Right lung (tissue), 10 donors: ENCODE measurements at places on chromosomes 13 and 19. TPM values are rescaled to one million over a fixed set of nuclear protein-coding genes. Genes with fewer than 3 reads are reported as not detected.

Gene MBD3L2
- polyA plus RNA-seq = not detected

- no peak for DNase-seq
Observed at GRCh38 chr13:76556627-76557026, 329.6 kb downstream of the KCTD12 start.

DNA sequence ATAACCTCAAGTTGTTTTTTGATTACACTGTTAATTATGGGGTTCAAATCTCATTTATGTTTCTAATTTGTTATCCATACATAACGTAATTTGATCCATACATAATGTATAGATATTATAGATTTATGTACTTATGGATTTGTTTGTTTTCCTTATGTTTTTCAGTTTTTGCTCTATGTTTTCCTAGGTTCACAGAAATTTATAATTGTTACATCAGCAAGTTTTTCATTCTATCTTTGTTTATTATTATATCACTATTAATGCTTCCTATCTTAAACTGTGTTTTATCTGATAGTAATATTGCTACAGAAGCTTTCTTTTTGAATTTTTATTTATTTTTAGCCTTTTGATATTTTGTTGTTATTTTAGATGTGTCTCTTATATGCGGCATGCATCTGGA, 194.3 kb upstream of the SOX21 start:
- DNase-seq = no peak

DNA sequence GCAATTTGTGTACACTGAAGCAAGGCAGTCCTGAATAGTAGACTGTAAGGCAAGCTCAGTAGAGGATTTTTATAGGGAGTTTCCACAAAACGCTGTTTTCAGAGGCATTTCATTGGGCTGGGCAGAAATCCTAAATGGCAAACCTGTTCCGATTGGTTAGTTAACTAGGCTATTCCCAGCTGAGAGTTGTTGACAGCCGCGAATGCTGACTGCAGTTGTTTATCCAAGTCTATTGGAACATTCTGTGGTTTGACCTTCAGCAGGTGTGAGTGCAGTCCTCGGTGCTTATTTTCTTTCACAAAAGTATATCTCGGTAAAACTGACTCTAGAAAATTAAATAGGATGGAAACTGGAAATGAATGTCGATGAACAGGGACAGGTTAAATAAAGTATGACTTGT, 45.4 kb downstream of the TPT1 start:
- DNase-seq = no peak

Gene DIAPH3
- 15.3 TPM for polyA plus RNA-seq

DNA sequence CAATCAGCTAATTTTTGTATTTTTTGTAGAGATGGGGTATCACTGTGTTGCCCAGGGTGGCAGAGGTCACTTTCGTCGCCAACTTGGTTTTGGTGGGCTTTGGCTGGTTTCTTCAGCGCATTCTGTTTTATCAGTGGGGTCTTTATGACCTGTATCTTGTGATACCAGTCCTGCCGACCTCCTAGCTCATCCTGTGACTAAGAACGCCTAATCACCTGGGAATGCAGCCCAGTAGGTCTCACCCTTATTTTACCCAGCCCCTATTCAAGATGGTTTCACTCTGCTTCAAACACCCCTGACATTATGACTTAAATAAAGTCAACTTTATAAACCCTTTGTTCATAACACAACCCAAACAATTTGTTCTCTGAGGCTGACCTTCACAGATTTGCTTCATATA, 3.0 kb upstream of the ZNF878 start:
- DNase-seq = no peak

Gene RPS28
- polyA plus RNA-seq = 563 TPM

Gene DPY19L3
- polyA plus RNA-seq = 49.8 TPM

Gene PRODH2
- not detected for polyA plus RNA-seq

Gene GZMM
- polyA plus RNA-seq = 0.60 TPM

DNA sequence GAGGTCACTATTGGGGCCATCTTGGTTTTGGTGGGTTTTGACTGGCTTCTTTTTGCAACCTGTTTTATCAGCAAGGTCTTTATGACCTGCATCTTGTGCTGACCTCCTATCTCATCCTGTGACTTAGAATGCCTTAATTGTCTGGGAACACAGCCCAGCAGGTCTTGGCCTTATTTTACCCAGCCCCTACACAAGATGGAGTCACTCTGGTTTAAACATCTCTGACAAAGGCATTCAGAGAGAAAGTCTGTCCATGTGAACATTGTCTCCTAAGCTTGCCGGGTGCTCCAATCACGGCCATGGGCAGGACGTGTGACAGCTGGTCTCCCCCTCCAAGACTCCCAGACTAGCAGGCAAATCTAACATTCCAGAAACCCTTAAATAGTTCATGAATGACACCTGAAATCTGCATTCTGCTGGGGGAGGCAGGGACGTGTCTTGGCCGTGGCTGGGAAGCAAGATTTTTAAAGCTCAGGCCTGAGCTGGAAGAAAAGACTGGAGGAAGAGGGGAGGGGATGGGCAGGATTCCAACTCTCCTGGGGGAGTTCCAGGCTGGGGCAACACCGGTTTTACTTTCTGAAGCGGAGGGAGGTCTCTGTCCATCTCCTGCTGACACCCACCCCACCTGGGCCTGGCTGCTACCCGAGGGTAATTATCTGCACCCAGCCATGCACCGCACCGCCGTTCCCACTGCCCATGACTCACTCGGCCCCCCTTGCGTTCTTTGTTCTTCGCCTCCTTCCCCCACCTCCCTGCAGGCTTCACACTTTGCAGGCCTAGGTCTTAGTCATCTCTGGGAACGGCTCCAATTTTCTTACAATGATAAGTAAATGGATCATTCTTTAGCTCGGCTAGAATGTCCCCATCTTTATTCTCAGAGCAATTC, 11.6 kb upstream of the OR1M1 start:
- DNase-seq = peak; percentile 42

Gene NR2F6
- 24.6 TPM for polyA plus RNA-seq

GRCh38 chr19:34325981-34326787, 38.8 kb upstream of the GPI start:
- no peak for DNase-seq

Gene REX1BD
- polyA plus RNA-seq = 52.2 TPM

DNA sequence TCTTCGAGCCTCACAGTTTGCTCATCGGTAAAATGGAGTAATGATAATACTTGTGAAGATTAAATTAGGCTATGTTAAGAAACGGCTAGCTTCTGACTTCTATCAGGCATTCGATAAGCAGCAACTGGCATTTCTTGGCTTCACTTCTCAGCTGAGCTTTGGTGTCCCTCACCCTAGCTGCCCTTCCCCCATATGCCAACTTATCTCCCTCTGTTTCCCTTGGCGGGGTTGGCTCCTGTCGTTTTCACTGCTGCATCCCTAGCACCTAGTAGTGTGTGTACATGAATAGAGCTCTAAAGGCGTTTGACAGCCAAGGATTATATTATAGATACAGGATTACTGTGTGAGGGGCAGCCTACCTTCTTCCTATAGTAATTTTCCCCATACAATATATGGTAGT, 97.5 kb downstream of the TNFSF11 start:
- DNase-seq = no peak

DNA sequence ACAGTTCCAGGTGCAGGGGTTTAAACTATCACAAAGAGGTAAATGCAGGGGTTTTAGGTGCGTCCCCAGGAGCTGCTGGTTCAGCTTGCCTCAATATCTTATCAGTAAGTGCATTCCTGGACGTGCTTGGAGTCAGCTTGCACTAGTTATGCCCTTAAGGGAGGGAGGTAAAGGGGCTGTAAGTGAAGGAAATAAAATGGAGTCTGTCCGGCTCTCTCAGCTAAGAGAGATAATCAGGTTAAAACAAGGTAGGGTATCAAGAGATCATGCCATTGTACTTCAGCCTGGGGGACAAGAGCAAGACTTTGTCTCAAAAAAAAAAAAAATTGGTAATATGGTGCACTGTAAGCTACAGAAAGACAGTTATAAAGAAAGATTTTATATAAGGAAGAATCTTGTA, 69.7 kb downstream of the ZNF100 start:
- no peak for DNase-seq

GRCh38 chr19:7846155-7846646, 16.2 kb downstream of the EVI5L start:
- DNase-seq = no peak

Gene ZNF534
- 0.38 TPM for polyA plus RNA-seq

DNA sequence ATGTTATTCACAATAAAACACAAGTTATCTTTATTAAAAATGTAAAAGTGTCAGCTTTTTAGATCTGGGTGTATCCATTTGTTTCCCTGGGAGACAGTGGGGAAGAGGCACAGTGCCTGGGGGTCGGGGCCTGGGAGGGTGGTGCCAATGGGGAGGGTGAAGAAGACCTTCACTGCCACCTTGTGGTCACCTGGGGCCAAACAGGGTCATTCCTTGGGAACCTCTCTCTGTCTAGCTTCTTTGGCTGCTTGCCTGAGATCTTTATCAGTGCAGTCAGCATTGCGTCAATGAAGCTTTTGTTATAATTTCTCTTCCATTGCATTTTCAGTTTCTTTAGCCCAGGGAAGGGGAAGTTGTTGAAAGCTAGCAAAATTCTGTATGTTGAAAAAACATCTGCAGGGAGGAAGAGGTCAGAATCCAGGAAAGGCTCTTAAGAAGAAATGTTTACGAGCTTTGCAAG, 39.1 kb downstream of the PCDH8 start:
- peak; percentile 40 for DNase-seq

Gene RDH8
- polyA plus RNA-seq = not detected

Gene ITGBL1
- polyA plus RNA-seq = 0.36 TPM

Gene NTN5
- 2.2 TPM for polyA plus RNA-seq
